ENCODE measurements at places on chromosomes 2 and 18.

- no peak for DNase-seq
These were observed 81.3 kb downstream of the CLHC1 start for GRCh38 chr2:55150834-55151233.

GRCh38 chr2:159156834-159157233 is 129.7 kb downstream of the WDSUB1 start:
- DNase-seq, result no peak

DNA sequence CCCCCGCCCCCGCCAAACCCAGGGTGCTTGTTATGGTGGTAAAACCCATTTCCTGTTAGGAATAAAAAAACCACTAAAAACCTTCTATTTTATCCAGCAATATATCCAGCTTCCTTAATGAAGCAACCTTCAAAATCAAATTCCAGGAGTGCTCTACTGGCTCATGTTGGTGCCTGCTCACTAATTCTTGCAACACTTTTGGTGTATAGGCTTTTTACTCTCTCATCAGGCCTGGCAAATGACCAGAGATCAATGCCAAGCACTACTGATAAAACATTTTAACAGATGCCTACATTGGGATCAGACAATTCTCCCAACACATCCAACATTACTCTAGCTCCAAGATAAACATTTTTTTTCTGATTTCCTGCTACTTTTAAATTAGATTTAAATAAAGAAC is 312.4 kb downstream of the KCNJ3 start:
- DNase-seq, result no peak

GRCh38 chr2:125444106-125444505 is 1211.9 kb upstream of the GYPC start:
- DNase-seq, result no peak
